ENCODE measurements at places on chromosomes 5 and 9.

GRCh38 chr5:138305797-138306196 lies 25.8 kb downstream of the CDC25C start:
- DNase-seq: no peak

DNA sequence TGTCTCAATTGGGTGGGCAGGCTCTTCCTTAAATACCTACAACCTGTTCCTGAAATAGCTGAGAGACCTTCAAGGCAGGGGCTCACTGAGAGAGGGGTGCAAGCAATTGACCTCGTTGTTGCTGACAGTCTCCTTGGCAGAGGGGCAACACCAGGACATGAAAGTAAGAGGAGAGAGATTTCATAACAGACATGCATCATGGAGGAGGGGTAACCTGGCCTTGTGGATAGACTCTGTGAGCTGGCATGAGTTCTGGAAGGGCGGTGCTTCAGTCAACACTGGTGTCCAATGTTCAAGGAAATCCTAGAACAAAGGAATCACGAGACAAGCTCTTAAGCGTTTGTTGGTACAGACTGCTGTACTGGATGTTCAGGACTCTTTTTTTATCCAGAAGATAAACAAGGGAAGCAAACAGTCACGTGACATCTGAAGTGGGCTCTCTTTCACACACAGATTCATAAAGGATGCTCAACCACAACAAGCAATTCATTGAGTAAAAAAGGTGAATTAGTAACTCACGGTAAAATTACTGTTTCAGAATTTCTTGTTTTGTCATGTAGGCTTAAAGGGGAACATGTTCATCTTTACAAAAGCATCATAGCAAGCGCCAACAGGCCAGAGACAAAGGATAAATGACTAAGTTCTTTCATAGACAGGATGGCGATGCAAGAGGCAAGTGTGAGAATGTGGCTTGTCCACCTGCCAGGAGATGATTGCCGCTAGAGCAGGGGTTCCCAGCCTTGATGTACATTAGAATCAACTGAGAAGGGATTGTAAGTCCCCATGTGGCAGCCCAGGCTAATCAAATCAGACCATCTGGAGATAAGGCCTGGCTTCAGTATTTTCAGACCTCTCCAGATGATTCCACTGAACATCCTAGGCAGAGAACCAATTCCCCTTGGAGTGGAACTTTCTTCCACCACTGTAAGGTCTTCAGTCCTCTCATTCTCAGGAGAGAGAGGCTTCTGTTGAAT lies 20.7 kb downstream of the ANKRA2 start:
- no peak for DNase-seq

- no peak for DNase-seq
Measured at GRCh38 chr9:134289241-134289875, 36.9 kb upstream of the RXRA start.

DNA sequence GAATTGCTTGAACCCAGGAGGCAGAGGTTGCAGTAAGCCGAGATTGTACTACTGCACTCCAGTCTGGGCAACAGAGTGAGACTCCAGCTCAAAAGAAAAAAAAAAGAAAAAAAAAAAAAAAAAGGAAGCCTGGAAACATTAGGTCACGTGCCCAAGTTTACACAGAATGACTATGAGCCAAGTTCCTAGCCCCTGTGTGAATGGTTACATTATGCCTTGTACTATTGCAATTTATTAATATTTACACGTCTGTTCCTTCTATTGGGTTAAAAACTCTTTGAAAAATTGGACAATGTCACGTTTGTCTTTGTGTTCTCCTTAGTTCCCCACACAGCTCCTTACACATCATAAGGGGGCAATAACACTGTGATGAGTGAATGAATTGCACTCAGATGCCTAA lies 33.5 kb upstream of the SLC28A3 start:
- DNase-seq: no peak

DNA sequence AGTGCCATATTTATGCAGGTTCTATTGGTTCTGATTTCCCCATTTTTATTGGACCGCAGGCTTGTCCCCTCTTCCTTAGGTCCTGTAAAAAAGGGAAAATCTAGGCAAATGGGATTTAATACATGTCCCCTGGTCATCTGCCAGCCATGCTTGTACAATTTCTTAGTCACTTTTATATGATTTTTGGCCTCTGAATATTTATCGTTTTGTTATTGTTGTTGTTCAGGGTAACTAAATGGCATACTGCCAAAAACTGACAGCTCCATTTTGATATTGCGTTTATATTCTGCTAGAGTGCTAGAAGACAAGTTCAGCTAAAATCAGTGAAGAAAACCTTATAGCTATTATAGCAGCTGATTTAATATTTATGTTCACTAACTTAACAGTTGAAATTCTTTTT lies 770.2 kb upstream of the FAM174A start:
- DNase-seq: no peak

GRCh38 chr5:72999916-73000315 lies 44.1 kb downstream of the FCHO2 start:
- DNase-seq: no peak

DNA sequence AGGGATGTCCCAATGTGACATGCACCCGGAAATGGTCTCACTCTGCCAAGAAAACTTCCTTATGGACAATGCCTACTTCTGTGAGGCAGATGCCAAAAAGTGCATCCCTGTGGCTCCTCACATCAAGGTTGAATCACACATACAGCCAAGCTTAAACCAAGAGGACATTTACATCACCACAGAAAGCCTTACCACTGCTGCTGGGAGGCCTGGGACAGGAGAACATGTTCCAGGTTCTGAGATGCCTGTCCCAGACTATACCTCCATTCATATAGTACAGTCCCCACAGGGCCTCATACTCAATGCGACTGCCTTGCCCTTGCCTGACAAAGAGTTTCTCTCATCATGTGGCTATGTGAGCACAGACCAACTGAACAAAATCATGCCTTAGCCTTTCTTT lies 37.6 kb upstream of the CCDC152 start:
- DNase-seq: no peak

DNA sequence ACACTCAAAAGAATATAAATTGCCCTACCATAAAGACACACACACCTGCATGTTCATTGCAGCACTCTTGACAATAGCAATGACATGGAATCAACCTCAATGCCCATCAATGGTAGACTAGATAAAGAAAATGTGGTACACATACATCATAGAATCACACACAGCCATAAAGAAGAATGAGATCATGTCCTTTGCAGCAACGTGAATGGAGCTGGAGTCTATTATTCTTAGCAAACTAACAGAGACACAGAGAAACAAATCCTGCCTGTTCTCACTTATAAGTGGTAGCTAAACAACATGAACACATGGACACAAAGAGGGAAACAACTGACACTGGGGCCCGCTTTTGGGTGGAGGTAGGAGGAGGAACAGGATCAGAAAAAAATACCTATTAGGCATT lies 2062.2 kb upstream of the CDH6 start:
- DNase-seq: no peak

GRCh38 chr9:84563691-84564090 lies 105.8 kb upstream of the NTRK2 start:
- DNase-seq: no peak

DNA sequence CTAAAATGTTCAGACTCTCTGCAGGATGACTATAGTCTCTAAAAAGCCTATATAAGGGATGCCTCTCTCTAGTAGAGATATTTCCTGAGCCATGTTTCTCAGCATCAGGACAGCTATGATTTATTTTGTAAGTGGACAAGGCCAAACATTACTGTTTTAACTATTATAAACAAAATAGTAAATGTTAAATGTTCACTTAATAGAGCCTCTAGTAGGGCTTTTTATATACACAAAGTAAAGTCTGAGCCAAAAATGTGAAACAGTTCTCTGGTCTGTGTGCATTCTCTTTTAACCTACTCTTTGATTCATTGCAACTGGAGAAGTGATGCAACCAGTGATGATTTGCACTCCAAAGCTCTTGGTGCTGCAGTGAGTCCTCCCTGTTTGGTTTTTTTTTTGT lies 220.5 kb downstream of the GDNF start:
- no peak for DNase-seq

DNA sequence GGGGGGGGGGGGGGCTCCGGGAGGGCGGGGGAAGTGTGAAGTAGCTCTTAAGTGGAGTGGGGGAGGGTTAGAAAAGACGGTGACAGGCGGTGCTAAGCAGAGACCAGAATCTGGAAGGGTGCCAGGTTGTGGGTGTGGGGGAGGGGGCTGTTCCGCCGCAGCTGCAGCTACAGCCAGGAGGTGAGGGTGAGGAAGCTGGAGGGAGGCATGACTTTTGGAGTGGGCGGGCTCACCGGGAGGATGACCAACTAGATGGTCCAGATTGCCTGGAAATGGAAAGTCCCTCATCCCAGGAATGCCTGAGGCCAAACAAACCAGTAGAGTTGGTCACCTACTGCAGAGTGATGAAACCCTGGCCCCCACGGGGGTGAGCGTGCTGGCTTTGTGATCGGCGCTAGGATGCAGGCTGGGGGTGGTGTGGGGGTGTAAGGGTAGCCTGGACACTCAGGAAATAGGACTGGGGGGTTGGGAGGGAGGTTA lies 158.1 kb upstream of the SHB start:
- peak; percentile 33 for DNase-seq

- DNase-seq: no peak
Measured at GRCh38 chr5:143306040-143306439, 97.4 kb downstream of the NR3C1 start.

DNA sequence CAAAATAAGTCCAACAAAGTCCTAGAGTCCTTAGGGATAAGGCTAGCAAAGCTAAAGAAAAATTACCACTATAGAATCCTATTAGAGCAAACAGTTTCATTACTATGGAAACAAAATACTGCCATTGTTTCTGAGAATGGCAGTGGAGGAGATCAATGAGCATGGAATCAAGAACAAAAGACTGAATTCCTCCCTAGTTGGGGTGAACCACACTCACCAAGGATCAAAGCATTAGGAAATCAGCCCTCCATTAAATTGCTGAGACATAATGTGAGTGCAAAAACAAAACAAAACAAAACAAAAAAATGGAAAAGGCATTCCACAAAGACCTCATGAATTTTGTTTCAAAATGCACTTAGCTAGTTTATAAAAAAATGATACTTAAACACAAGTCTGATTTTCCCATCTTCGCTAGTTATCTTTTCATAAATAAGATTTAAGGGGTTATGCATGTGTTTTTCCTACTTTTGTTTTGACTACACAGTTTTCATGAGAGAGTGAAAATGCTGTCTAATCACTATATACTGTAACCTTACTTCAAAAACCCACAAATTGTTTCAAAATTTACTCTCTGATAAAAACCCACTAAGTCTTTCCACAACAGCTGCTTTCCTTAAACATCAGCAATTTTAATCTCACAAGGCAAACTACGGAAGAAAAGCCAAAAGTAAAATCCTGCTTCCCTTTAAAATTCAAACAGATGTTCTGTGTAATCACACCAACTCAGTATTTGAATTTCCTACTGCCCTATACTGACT lies 9.7 kb downstream of the SERINC5 start:
- no peak for DNase-seq

DNA sequence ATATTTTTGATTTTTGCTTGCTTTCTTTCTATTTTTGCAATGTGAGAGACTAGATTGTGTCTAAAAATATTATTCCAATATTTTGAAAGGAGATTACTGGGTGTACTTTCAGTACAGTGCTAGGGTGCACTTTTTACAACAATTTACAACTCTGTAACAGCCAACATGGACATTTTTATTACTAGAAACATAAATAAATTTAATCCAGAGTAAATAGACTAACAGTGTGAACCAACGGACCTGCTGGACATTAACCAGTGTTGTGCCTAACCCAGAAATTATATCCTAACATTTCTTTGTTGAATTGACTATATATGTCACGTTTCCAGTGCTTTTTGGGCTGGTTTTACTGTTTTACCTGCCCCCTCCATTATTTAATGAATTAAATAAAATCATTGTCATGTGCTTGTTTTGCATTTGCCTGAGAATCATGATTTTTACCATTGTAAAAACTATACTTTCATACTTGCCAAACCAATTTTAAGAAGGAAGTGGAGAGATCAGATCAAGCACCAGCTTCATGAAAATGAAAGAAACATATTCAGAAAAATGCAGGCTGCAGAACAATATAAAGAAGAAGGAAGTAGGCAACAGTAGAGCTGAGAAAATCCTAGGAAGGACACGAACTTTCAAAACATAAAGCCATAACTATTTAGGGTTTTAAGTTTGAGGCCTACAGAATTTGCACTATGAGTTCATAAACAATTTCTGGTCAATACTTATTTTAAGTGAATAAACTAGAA lies 400.8 kb upstream of the PIK3R1 start:
- DNase-seq: no peak

- DNase-seq: no peak
Measured at GRCh38 chr5:75037106-75037505, 15.3 kb downstream of the GCNT4 start.

GRCh38 chr5:73735032-73735734 lies 109.2 kb downstream of the ARHGEF28 start:
- DNase-seq: no peak

GRCh38 chr9:133780962-133781827 lies 43.0 kb upstream of the SARDH start:
- no peak for DNase-seq

GRCh38 chr9:136925414-136926153 lies 19.0 kb downstream of the FBXW5 start:
- DNase-seq: no peak

GRCh38 chr9:124631326-124631725 lies 124.1 kb upstream of the NR5A1 start:
- no peak for DNase-seq

GRCh38 chr5:72510610-72511181 lies 3.5 kb upstream of the ZNF366 start:
- DNase-seq: no peak

- DNase-seq: no peak
Measured at GRCh38 chr9:122004589-122004988, 88.5 kb downstream of the TTLL11 start.

DNA sequence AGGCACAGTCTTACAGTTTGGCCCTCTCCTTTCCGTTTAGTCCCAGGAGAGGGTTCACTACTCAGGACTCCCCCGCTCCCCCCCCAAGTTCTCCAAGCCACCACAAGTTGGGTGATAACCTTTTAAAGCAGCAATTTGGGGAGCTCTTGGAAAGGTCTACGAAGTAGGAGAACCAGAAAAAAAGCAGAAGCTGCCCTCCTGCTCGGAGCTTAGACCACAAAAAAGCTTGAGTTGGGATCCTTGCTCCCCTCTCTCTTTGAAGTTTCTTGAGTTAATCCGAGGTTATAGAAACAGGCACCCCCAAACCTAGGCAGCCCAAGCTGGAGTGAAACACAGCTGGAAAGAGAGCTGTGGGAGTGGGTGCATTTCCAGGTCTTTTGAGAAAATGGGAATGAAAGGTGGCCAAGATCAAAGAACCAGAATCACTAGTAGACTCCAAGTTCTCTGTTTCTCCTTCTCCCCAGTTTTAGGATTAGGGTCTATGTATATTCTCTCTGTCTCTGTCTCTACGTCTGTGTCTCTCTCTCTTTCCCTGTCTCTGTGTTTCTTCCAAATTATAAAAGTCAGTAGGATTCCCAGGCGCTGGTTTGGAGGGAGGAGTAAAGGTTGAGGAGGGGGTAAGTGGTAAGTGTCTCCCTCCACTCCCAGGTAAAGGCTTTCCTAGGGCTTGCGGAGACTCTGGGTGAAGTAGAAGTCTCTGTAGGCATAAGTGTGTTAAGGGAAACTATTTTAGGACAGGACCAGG lies 2.8 kb downstream of the LHX2 start:
- no peak for DNase-seq

GRCh38 chr9:125884218-125884595 lies 137.0 kb downstream of the PBX3 start:
- no peak for DNase-seq
